ENCODE measurements at places on chromosomes 3 and 15.

DNA sequence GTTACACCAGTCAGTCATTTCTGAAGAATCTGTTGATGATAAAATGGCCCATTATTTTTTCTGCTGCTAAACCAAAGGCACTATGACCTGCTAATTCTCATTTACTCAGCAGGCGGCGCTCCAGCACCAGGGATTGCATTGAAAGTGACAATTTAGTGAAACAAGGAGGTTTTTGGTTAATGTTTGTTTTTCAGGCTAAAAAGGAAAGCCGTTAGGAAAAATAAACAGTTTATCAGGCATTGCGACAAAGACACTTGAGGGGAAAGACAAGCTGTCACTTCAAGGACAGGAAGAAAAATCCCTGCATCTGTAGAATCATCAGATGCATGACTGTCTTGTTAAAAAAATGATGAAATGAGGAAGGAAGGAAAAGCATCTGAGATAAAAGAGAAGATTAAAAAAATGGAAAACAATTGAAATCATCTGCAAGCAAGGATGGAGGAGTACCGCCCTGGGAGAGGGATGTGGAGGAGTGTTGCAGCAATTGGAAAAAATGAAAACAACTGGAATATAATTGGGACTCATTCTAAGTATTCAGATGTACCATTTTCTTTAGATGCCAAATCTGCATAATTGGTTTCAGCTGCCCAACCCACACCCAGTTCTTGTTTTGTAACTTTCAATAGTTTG, 54.0 kb downstream of the NR1D2 start:
- DNase-seq: peak; percentile 15

DNA sequence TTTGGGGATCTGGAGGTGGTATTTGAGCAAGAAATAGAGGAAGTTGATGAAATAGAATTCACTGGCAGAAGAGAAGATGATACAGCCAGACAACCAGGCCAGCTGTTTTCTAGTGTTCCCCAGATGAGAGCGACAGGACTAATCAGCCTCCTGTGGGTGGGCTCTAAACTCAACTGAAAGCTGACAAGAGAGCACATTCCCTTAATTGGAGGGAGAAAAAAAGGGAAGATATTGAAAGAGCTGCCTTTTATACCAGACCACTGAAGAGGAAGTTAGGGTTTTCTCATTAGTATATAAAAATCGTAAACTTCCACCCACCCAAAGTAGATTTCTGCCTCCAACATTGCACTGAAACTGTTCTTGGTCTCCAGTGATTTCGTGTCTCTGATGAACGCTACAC, 6.5 kb upstream of the TM4SF19 start:
- no peak for DNase-seq

- no peak for DNase-seq
These were observed 25.6 kb downstream of the IL1RAP start for GRCh38 chr3:190539526-190539925.

GRCh38 chr3:147875498-147875897, 466.3 kb downstream of the ZIC1 start:
- DNase-seq: no peak

DNA sequence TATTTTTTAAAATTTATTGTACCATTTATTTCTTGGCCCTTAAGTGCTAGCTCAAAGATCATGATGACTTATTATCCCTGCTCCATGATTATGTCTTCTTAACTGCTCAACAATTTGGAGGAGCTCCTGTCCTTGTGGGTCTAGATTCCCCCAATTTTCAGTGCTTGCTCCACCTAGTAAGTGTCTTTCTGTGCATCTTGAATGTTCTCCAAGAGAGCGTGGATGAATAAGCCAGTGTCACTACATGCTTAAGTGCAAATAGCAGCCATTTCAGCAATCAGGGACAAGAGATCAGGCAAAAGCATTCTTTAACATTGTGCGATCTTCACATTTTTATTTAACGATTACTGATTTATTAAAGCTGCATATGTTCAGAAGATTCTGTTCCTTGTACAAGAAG, 99.4 kb downstream of the ALCAM start:
- DNase-seq: no peak

- DNase-seq: no peak
These were observed 56.8 kb downstream of the ITGA11 start for GRCh38 chr15:68375191-68375631.

GRCh38 chr3:172307141-172307560, 141.1 kb downstream of the GHSR start:
- DNase-seq: no peak

DNA sequence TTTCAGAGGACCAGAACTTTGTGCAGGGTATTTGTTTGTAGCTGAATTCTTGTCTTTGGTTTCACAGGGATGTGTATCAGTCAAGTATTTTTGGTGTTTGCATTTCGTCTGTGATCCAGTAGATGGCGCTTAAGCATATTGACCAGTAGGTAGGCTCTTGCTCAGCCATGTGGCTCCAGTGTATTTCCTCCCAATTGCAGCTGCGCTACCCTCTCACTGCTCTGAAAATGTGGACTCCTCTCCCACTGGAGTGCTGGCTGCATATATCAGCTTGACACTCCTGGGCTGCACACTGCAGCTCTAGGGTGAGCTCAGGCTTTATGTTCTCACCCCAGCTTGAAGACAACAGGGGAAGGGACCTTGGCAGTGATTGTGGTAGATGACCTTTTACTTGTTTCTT, 1264.3 kb upstream of the ALCAM start:
- no peak for DNase-seq

GRCh38 chr15:41689834-41690233, 29.6 kb downstream of the MGA start:
- no peak for DNase-seq

GRCh38 chr15:93640411-93640962, 551.5 kb upstream of the RGMA start:
- DNase-seq: no peak

- DNase-seq: peak; percentile 70
These were observed 23.5 kb downstream of the DNAH1 start for GRCh38 chr3:52339612-52340011.

- no peak for DNase-seq
These were observed 3.9 kb downstream of the GRM2 start for GRCh38 chr3:51710631-51711351.

DNA sequence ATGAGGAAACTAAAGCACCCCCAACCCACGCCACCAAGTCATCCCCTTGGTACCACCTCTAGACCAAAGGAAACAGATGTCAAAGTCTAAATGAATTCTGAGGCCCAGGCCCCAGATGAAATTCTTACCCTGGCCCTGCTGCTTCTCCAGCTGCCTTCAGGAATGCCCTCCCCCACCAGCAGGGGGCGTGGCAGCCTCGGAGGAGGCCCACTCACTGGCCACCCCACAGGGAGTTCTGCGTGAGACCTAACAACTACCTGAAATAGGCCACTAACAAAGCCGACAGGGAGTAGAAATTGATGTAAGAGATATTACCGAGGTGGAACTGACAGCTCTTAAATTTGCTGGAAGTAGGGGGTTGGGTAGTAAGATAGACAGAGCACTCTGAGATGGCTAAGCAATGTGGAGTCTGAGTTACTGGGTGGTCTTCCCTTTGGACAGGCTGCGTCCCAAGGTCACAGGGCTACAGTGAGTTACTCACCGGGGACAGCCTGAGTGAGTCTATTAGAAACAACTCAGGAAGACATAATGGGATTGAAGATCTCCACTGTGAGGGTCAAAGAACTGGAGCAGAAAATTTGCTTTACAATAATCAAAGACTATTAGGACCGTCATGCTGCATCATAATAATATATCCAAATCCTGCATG, 240.7 kb downstream of the SHOX2 start:
- no peak for DNase-seq

GRCh38 chr3:58206406-58207011, 4.3 kb downstream of the DNASE1L3 start:
- no peak for DNase-seq

- no peak for DNase-seq
These were observed 120.0 kb upstream of the CTDSPL start for GRCh38 chr3:37741644-37742043.

DNA sequence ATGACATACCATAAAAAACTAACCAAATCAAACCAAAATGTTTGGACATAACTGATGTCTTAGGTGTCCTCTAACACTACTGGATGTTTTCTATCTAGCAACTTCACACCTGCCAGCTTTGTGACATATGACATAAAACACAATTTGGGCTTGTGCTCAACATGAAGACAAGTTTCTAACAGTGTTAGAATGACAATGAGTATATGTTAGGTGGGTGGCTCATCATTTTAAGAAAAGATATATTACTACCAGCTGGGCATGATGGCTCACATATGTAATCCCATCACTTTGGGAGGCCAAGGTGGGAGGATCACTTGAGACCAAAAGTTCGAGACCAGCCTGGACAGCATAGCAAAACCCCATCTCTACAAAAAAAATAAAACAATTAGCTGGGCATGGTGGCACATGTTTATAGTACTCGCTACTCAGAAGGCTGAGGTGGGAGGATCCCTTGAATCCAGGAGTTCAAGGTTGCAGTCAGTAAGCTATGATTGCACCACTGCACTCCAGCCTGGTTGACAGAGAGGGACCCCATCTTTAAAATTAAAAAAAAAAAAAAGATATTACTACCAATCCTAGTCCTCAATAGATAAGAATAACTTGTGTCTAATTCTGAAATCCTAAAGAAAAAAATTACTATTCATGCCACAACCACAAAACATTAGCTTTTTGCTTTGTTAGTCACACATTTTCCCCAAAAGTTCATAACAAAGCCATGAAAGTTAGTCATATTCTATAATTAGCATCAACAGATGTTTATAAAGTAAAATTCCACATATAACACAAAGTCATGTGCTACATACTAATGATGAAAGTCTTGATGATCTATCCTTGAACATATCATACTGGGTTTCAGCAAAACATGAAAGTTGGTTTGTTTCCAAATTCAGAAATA, 59.9 kb downstream of the LRRFIP2 start:
- DNase-seq: no peak

- DNase-seq: no peak
These were observed 9.5 kb downstream of the H1-8 start for GRCh38 chr3:129552287-129553050.

- no peak for DNase-seq
These were observed 379.9 kb upstream of the RBMS3 start for GRCh38 chr3:28901018-28901417.

DNA sequence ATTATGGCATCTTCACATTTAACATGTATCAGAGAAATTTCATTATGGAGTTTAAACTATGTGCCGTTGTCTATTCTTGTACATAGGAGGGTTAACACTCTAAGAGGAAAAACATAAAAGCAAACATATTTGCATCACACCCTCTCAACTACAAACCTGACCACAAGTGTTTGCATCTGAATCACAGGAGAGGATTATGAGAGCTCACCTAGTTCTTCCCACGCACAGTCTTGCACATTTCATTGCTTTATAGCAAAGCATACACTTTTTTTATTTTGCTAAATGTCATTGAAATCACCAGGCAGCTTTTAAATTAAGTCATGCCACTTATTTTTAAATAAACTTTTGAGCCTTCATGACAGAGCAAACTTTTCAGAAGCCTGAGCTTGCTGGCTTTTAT, 12.5 kb downstream of the TRAT1 start:
- no peak for DNase-seq

- no peak for DNase-seq
These were observed 74.0 kb downstream of the C3orf85 start for GRCh38 chr3:109210501-109210900.

DNA sequence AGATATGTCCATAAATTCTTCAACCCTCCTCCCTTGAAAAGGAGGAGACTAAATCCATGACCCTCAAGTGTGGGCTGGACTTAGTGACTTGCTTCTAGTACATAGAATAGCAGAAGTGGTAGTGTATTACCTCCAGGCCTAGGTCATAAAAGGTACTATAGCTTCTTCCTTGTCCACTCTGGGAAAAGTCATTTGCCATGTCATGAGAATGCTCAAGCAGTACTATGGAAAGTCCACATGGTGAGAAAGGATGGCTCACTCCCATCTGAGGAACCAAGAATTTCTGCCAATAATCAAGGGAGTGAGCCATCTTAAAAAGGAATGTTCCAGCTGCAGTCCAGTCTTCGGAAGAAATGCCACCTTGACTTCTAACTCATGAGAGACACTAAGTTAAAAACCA, 10.5 kb upstream of the ILDR1 start:
- no peak for DNase-seq

GRCh38 chr15:44102675-44103254, 92.3 kb downstream of the FRMD5 start:
- DNase-seq: peak; percentile 14

GRCh38 chr3:42205800-42206514, 60.0 kb downstream of the CCK start:
- DNase-seq: no peak

- no peak for DNase-seq
These were observed 52.4 kb downstream of the PSMD6 start for GRCh38 chr3:63970631-63971475.

GRCh38 chr15:56199038-56199437, 44.6 kb downstream of the RFX7 start:
- no peak for DNase-seq

DNA sequence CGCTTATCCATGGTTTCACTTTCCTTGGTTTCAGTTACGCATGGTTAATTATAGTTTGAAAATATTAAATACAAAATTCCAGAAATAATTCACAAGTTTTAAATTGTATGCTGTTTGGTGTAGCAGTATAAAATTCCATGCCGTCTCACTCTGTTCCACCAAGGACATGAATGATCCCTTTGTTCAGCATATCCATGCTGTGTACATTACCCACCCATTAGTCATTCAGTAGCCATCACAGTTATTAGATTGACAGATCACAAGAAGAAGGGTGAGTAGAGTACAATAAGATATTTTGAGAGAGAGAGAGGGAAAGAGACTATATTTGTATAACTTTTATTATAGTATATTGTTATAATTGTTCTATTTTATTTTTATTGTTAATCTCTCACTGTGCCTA, 535.5 kb downstream of the SQOR start:
- no peak for DNase-seq

GRCh38 chr15:78811825-78812183, 540 bp upstream of the ADAMTS7 start:
- DNase-seq: no peak

GRCh38 chr3:67016522-67017080, 18.5 kb downstream of the KBTBD8 start:
- no peak for DNase-seq

DNA sequence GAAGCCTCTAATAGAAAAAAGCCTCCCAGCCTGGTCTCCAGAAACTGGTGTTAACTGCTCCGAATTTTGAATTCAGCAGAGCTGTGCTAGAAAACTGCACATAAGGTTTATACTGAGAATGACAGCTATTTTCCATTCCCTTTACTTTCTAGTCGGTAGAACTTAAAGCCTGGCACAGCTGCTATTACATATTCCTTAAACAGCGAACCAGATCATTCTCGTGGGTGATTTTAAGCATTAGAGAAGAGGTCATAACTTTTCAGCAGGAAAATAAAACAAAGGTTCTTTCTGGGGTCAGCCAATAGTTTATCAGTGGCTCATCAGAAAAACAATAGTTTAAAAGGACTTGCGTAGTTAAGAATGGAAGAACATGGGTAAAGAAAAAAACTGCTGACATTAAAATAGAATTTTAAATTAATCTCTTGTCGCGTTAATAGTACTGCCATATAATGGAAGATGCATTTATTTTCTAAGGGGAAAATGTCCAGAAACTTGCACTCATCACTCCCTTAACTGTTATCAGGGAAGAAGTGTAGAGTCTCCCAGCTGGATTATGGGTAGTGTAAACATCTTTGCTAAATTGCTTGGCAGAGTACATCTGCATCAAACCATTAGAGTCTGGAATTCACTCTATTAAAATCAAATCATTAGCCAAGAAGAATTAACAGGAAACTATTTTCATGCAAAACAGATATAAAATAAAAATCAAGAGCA, 7.9 kb downstream of the VGLL4 start:
- DNase-seq: no peak
